Left kidney (tissue), 8 donors: ENCODE measurements at places on chromosomes 5 and 9. TPM values are rescaled to one million over a fixed set of nuclear protein-coding genes. Genes with fewer than 3 reads are reported as not detected.

The C9 gene
- 0.37 TPM for polyA plus RNA-seq

The GADD45G gene
- polyA plus RNA-seq, result 1.7 TPM

The IL11RA gene
- polyA plus RNA-seq, result 66.8 TPM

The BTNL9 gene
- polyA plus RNA-seq, result 10.7 TPM

The SLC26A2 gene
- 22.8 TPM for polyA plus RNA-seq

The SHC3 gene
- polyA plus RNA-seq, result 2.7 TPM
